ENCODE measurements at places on chromosomes 7 and 10.

DNA sequence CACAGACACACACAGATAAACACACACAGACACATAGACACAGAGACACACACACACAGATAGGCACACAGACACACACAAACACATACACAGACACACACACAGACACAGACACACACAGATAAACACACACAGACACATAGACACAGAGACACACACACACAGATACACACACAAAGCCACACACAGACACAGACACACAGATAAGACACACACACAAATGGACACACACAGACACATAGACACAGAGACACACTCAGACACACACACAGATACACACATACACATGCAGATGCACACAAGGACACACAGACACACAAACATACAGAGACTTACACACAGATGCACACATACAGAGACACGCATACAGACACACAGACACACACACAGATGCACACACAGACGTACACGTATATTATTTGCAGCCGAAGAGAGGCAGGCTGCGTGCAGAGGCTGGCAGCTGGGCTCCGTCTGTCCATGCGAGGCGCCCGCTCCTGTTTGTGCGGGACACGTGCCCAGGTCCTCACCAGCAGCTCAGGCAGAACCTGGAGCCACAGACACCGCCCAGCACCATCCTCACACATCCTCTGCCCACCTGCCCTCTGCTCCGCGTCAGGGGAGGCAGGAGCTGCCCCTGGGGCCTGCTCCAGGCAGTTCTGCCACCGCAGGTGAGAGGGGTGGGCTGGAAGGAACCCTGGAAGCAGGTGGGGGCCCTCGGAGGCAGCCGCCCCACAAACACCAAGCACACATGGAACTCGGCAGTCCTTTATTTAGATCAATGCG lies 1.2 kb downstream of the CALML5 start:
- DNase-seq: no peak

GRCh38 chr10:113021268-113022040 lies 71.4 kb downstream of the TCF7L2 start:
- DNase-seq: peak; percentile 58

GRCh38 chr10:51667678-51668335 lies 31.6 kb downstream of the CSTF2T start:
- DNase-seq: peak; percentile 16

- no peak for DNase-seq
These were observed 78.2 kb downstream of the SLIT1 start for GRCh38 chr10:97107551-97107950.

- no peak for DNase-seq
These were observed 41.6 kb downstream of the SH2D4B start for GRCh38 chr10:80579181-80579763.

DNA sequence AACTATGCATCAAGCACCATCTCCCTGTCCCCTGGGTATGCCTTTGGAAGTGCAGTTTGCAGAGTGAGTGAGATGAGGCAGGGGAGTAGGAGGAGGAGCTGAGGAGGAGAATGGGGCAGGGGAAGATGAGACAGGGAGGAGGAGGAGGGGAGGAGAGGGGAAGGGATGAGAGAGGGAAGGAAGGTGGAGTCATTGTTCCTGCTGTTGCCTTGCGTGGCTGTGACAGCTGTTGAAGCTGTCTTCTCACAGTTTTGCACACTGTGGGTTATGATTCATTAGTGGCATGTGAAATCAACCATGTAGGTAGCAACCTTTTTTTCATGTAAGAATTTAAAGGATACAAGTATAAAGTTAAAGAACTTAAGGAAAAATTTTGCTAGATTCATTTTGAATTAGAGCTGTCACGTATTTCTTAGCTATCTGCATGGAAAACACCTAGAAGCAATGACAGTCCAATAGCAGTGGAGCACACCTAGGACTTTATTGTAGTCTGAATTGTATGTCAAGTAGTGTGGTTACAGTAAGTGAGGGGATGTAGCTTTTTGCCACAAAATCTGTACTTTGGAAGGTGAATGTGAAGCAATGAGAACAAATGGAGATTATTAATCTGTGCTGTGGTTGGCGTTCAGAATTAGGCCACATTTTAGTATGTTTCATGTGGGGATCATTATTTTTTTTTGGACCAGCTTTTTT lies 21.7 kb downstream of the CCM2 start:
- peak; percentile 38 for DNase-seq

DNA sequence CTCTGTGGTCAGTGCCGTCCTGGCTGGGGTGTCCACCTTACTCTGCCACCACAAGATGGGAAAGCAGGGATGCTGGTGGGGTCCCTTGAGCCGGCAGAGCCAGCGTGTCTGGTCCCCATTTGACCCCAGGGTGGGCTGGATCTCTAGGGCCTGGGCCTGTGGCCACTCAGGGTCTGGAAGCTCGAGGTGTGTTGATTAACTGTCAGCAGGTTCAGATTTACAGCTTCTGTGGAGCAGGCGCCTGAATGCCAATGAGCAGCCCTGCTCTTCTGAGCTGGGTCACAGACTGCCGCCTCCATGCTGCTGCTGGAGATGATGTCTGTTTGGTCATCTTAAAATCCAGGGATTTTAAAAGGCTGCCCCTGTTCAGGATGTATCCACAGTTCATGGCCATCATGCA lies 11.3 kb upstream of the DPYSL4 start:
- no peak for DNase-seq

DNA sequence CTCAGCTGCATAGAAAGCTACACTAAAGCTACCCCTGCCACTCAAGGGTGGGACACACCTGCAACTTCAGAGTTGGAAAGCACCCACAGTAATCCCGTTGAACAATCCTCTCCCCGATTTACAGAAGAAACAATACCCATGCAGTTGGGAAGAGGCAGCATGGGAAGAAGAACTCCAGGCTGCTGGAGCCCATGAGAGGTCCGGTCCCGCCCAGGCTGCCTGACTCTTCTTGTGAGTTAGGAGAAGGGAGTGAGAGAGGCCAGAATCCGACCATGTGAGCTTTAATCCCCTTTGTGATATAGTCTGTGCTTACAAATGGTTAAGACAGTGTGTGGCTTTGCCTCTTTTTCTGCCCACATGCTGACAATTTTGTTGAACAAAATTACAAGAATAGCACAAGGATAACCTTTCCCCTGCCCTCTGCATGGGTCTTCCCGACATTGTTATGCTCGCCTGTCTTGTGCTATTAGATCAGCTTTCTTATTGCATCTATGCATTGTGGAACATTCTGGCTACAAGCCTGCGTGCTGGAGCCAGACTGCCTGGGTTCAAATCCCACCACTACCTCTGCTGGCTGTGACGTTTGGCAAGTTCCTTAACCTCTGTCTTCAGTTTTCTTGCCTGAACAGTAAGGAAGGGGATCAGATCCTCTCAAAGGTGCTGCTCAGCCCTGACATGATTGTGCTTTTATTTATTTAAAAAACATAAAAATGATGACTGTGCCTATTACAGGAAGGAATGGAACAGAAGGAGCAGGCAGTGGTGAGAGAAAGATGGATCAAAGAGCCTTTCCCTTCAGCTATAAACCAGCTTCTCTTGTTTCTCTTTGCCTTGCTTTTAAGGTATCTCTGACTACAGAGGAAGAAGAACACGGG lies 56.0 kb downstream of the BPGM start:
- DNase-seq: peak; percentile 29

DNA sequence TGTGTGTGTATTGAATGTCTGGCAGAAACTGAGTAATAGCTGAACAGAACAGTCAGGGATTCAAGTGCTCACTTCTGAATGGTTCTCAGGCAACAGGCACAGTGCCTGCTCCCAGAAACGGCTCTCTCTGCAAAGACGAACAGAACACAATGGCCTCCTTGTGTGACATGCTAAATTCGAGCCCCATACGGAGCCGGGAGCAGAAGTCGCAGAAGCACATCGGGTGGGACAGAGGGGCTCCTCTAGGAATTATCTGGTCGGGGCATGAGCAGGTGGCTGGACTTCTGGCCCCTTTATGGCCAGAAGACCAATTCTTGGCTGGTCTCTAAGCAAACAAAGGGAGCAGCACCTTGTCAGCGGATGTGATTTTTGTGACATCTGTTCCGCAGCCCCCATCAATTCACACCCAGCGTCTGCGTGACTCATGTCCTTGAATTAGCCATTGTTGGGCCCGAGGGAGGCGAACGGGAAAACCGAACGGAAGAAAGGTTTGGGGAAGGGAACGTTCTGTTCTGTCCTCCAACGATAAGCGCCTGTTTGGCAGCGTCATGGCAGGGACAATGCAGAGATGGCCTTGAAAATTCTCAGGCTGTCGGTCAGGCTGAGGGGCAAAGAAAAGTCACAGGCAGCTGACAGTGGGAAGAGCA lies 47.3 kb upstream of the NPTX2 start:
- DNase-seq: peak; percentile 46

DNA sequence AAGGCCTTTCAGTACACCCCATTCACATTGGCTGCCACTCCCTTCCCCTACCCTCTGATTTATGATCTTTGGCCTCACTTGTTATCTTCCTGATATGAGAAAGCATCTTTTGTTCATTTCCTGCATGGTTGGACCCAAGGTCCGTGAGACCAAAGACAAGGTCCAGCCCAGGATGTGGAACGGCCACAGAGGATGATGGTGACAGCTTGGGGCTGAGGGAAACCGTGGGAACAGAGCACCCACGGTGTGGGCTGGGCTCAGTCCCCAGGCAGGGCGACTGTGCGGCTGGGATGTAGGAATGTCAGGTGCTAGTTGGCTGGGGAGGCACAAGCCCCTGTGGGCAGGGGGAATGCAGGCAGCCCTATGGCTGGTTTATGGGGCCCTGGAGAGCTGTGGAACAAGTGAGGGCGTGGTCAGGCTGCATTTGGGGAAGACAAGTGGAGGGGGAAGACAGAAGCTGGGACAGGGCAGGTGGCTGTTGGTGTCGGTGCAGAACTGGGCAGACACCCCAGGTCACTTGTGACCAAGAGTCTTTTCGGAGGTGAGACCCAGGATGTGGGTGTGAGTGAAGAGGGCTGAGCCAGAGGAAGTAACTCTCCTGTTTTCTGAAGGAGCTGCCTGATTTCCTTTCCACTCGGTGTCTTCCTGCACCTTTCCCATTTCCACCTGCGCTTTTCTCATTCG lies 51.7 kb upstream of the IGFBP3 start:
- DNase-seq: no peak

- DNase-seq: no peak
These were observed 18.9 kb downstream of the BAG3 start for GRCh38 chr10:119669975-119670640.

DNA sequence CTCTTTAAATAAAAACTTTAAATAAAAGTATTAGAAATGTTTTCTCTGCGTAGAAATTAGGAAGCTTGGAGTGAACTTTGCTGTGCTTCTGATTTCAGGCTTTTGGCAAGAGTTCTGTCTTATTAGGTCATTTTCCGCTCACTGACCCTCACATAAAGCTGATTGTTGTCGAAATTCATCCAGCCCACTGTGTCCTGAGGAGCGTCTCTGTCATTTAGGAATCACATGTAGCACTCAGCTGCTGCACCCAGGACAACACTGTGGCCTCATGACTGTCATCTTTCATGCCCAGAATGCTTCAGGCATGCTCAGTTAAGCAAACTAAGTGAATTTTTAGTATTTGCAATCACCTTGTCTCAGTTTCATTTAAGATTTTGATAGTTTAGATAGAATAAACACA lies 57.8 kb upstream of the MSRB2 start:
- DNase-seq: no peak

DNA sequence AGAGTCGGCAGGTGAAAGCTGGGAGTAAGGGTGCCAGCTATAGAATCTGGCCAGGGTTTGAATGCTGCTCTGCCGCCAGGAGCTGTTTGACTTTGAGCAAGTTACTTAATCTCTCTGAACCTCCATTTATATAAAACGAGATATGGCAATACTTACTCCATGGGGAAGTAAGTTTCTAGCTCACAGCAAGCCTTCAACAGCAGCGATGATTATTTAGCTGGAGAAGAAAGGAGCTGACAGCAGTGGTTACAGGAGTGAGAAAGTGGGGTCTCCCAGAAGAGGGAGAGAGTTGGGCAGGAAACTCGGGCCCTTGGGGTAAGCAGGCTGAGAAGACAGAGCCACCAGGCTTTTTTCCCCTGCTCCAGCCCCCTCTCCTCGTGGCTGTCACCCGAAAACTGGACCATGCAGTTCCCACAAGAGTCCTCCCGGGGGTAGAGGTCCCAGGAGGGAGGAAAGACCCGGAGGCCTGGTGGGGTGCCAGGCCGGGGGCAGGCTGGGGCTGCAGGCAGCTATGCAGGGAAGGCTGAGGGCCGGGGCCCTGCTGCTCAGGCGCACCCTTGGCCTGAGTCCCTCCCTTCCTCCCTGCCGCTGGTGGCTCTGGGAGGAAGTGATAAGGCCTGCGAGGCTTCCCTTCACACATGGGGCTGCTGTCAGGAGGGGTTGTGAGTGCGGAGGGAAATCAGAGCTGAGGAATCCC lies 3.5 kb downstream of the NOS3 start:
- peak; percentile 88 for DNase-seq

- no peak for DNase-seq
These were observed 12.2 kb downstream of the PTPN12 start for GRCh38 chr7:77549106-77549870.

DNA sequence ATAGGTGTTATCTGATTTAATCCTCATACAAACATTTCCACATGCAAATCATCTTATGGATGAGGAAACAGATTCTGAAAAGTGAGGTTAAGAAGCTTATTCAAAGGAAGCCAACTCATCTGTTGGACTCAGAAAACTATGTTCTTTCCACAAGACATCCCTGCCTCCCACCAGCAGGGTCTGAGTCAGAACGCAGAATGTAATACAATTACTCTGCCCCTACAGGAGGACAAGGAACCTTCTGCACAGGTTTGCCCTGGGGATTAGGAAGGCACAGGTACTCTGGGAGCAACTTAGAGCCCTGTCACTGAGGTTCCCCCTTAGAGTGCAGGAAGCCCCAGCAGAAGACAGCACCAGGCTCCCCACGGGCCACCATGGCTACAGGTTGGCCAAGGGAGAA lies 255.7 kb downstream of the TNS3 start:
- peak; percentile 54 for DNase-seq

GRCh38 chr10:81730891-81731290 lies 144.1 kb upstream of the NRG3 start:
- no peak for DNase-seq

GRCh38 chr7:2903682-2904162 lies 59.6 kb upstream of the GNA12 start:
- DNase-seq: no peak

DNA sequence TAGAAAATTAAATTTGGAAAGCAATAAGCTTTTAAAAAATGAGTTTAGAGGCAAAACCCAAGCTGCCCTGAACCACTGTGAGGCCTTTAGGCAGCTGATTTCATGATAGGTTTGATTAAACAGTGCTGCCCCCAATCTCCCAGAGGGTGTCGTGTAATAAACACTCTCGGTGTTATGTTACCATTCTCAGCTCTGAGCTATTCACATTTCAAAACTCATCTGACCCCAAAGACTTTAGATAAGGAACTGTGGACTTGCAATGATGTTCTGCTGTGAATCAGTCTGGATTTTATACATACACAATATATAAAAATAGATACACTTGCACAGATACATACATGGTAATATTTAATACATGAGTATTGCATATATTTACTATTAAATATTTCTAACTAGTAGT lies 120.4 kb downstream of the MALRD1 start:
- no peak for DNase-seq

Data from dermis blood vessel endothelial cell (primary cell).